ENCODE measurements at places on chromosomes 11 and 22. TPM values are rescaled to one million over a fixed set of nuclear protein-coding genes. Genes with fewer than 3 reads are reported as not detected.
A peak's percentile ranks its signal among the peaks of the same experiment; 100 is the strongest.

The DDI1 gene
- polyA plus RNA-seq, result not detected

The MAPK8IP2 gene
- 13.4 TPM for polyA plus RNA-seq

The CCDC157 gene
- polyA plus RNA-seq, result 0.75 TPM

The SCUBE2 gene
- 3.7 TPM for polyA plus RNA-seq

The KDM4E gene
- not detected for polyA plus RNA-seq

The MS4A12 gene
- polyA plus RNA-seq, result not detected

The SRPRA gene
- 194 TPM for polyA plus RNA-seq

The ZNF214 gene
- 0.48 TPM for polyA plus RNA-seq

The GNG3 gene
- 15.7 TPM for polyA plus RNA-seq

GRCh38 chr11:34630544-34630943, 9.7 kb downstream of the EHF start:
- no peak for DNase-seq

DNA sequence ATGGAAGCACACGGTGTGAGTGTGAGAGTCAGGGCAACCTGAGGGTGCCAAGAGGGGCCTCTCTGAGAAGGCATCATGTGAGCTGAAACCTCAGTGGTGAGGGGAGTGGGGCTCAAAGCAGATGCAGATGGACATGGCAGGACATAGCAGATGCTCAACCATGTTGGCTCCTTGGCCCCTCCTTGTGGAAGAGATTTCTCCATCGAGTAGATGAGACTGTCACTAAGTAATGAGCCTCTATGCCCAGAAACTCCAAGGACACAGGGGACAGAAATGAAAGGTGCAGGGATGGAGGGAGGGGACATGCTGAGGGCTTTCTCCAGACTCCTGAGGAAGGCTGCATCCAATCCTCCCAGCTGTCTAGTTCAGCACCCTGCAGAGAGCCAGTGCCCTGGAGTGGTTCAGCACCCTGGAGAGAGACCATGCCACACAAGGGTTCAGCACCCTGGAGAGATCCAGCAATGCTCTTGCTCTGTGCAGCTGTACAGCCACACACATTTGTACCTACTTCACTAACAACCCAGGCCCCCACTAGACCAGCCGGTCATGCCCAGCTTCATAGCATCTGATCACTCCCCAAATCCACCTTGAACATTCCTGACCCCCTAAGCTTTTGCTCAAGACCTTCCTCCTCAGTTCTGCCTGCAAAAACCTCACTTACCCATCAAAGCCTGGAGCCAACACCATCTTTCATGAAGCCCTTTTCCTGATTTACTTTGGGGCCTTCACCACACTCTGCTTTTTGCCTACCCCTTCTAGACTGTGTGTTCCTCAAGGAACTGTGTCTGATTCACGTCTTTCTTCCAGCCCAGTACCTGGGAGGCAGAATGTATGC, 252.0 kb downstream of the CTTN start:
- peak; percentile 73 for DNase-seq

DNA sequence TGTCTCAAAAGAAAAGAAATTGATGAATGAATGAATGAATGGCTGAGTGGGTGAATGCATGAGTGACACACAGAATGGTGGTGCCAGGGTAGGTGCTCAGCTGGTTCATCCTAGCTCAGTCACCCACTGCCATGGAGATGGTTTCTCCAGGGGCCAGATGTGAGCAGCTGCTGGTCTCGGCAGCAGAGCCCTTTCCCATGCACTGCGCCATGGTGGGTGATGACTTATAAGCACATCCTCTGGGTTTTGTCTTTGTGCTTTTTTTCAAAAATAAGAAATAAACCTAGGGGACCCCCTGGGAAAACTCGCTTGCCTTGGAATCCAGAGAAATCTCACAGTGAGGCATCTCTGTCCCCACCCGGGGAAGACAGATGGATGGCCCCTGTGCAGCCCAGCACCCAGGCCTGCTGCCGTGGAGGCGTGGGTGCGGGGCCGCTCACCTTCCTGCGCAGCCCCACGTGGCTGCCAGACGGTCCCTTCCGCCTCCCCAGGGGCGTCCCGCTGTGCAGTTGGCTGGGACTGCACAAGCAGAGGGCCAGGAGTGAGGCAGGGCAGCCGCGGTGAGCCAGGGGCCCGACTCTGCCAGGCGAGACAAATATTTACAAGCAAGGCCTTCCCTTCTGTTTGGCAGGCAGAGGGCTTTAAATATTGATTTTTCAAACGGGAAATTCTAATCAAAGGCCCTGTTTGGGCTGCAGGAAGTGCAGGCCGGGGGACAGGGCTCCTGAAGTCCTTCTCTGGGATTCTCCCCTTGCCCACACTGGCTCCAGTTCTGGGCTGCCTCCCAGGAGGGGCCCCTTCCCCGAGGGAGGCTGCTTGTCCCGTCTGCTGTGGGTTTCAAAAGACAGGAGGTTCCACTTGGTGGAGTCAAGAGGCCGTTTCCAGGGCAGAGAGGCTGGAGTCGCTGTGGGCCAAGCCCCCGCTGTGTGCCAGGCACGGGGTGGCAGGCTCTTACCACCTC, 24.3 kb downstream of the MPPED1 start:
- DNase-seq, result no peak

DNA sequence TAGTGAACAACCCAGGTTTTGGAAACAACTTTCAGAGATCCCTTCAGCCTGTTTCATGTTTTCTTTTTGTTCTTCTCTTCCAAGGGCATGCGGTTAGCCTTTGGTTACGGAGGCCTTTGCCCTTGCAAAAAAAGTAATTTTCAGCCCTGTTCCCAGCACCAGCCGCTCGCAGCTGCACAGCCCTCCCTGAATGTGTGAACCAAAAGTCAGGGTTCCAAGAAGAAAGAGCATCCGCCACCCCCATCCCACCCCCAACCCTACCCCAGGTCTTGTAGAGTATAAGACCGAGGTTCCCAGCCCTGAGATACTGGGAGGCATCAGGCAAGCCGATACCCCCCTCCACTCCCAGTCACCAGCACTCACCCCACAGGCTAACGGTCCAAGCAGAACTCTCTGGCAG, 56.4 kb downstream of the IGLL1 start:
- DNase-seq, result no peak

DNA sequence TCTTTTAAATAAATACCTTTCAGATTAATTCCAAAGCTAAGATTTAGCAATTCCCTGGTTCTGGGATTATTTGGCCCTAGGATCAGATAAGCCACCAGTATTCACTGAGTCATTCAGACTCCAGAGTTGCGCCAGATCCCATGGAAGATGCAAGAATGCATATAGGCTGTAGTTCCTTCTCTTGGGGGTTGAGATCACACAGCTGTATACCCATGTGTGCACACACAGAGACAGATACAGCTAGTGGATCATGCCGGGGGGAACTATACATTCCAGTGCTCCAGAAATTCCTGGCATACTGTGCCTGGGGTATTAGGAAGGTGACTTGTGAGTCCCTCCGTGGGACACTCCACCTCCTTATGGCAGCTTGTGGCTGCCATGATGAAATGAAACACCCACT, 75.4 kb downstream of the ZBTB16 start:
- no peak for DNase-seq

- DNase-seq, result no peak
Measured at GRCh38 chr22:49672014-49672516, 155.6 kb downstream of the BRD1 start.

DNA sequence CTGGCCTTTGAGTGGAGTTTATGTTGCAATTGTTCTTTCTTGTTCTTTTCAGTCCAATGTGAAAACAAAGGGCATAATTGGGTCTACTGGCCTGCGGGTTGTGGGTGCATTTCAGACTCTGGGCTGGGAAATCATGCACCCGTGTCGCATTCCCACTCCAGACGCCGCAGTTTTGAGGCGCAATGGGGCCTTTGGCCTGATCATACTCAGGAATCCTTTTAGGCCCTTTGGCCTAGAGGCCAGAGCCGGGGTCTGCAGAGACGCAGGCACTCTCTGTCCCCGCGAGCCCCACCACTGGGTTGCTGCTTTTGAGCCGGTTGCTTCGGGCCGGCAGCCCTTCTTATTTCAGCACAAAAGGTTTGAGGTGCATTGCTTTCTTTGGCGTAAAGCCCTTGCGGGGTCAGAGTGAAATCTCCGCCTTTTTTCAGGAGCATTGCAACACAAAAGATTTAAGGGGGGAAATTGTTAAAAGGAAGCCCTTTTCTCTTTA, 48.4 kb upstream of the DBX1 start:
- no peak for DNase-seq

GRCh38 chr11:79578116-79578515, 137.3 kb upstream of the TENM4 start:
- DNase-seq, result no peak

DNA sequence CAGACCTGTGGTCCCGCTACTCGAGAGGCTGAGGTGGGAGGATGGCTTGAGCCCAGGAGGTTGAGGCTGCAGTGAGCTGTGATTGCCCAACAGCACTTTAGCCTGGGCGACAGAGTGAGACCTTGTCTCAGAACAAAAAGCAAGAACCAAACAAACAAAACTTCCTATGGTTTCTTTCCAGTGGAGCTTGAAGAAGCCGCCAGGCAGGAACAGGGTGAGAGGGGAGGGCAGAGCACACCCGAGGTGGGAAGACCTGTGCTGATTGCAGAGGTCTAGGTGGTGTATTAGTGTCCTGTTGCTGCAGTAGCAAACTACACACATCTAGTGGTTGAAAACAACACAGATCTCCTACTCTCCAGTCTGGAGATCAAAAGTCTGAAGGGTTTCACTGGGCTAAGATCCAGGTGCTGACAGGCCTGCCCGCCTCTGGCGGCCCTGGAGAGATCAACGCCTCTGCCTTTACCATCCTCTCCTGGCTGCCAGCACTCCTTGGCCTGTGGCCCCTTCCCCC, 10.5 kb downstream of the ARHGEF17 start:
- DNase-seq, result no peak

- DNase-seq, result no peak
Measured at GRCh38 chr11:76648061-76648460, 22.5 kb downstream of the LRRC32 start.

- no peak for DNase-seq
Measured at GRCh38 chr11:76062733-76063132, 143.6 kb downstream of the WNT11 start.

DNA sequence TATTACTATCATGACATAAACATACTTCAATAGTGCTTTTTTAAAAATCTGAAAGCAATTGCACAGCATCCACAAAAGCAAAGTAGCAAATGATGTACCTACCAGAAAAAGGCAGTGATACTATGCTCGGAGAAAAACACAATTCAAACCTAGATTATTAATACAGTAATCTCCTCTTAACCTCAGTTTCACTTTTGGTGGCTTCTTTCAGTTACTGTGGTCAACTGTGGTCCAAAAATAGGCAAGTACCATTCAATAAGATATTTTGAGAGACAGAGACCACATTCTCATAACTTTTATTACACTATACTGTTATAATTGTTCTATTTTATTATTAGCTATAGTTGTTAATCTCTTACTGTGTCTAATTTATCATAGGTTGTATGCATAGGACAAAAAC, 20.8 kb downstream of the KCNA4 start:
- DNase-seq, result no peak

DNA sequence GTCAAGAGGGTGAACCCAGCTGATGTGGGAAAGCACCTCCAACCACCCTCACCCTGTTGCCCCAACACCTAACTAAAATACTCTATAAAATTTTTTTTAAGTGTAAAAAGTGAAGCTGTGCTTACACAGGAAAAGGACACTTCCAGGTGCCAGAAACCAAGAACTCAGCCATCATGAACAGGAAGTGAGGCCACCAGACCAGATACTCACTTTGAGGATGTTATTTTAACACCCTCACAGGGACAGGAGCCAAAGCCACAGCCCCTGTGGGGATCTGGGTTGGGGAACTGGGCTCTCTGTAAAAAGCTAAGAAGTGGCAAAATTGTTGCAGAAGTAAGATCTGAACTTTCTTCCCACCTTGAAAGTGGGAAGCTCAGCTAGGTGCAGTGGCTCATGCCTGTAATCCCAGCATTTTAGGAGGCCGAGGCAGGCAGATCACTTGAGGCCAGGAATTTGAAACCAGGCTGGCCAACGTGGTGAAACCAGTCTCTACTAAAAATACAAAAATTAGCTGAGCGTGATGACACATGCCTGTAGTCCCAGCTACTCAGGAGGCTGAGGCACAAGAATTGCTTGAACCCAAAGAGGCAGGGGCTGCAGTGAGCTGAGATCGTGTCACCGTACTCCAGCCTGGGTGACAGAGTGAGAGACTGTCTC, 3.8 kb downstream of the RSPH14 start:
- no peak for DNase-seq

DNA sequence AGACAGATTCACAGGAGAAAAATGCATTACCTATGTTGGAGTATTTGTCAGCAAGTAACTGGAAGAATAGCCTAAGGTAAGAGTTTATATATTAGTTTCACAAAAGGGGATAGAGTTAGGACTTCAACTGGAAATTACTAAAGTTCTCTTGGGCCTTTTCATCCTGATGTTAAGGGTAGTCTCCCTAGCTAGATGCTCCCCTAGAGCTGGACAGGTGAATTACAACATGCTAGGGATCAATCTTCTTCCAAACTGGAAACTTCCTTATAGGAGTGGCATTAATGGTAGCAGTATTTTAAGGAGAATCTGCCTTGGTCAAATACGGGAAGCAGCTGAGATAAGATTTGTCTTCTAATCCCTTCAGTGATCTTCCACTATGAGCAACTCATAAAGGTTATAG, 632.8 kb upstream of the RAG2 start:
- no peak for DNase-seq

- peak; percentile 81 for DNase-seq
Measured at GRCh38 chr22:44382116-44383038, 69.6 kb upstream of the SHISAL1 start.

DNA sequence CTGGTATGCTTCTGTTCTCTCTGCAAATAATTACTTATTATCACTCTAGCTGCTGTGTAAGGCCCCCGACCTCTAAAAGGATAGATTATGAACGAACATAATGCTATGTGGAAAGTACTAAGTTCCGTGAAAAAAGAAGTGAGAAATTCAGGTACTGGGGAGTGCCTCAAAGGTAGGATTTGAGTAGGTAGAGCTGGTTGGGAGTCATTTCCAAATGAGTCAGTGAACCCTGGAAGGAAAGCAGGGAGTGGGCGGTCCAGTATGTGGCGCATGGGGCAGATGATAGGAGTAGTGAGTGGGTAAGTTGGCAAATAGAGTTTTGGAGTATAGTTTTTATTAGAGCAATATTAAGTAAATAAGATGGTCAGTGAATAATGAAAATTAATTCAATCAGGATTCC, 2.4 kb downstream of the ZC3H12C start:
- peak; percentile 63 for DNase-seq

DNA sequence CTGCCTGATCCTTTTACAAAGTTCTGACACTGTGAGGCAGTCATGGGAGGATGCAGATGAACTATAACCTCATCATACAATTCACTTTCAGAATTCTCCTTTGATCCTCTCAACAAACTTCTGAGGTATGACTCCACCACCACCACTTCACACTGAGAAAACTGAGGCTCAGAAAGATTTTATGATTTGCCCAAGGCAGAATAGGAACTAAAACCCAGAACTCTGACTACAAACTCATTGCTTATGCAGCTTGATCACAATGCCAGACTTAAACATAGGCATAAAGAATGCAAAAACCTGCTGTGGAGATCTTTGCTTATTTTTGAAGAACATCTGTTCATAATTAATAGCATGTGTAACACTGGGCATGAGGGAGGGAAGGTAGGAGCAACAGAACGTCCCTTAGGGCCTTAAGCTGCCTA, 20.4 kb downstream of the FAM168A start:
- no peak for DNase-seq

DNA sequence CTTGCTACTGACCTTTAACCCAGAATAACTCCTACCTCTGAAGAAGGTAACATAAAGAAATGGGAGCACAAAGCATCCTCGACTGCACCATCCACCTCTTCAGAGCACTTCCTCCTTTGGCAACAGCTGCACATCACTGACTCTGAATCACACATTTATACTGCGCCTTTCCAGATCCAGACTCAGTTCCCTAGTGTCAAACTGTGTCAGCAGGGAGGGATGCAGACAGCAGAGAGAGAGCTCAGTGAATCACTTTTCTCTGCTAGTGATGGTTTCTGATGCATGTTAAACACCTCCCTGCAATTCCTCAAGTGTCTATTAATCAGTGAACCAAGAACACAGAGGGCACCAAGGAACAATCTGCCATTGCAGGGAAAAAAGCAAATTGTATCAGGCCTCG, 118.9 kb downstream of the PLEKHA7 start:
- DNase-seq, result no peak

Data from adrenal gland (tissue), 19 donors.